CD4-positive, alpha-beta T cell treated with Interleukin-4 for 4 hours (primary cell): ENCODE measurements at places on chromosomes 6 and 20.

GRCh38 chr6:136607932-136608772 lies 57.9 kb upstream of the MAP7 start:
- DNase-seq, result peak; percentile 80

GRCh38 chr6:11653028-11653583 lies 115.6 kb downstream of the TMEM170B start:
- peak; percentile 39 for DNase-seq

DNA sequence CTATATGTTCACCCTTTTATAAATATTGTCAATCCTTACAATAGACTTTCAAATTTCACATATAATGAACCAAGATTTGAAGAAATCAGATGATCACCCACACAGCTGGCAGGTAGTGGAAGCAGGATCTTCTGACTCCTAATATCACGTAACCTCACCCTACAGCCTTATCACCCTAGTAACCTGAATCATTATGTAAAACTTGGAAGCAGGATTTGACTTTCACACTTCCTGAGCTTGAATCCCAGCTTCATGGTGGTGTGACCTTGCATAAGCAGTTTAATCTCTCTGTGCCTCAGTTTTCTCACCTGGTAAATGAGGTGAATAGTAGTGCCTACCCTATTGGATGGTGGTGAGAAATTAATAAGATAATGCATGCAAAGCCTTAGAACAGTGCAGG lies 16.4 kb downstream of the SPTLC3 start:
- no peak for DNase-seq

- peak; percentile 15 for DNase-seq
These were observed 631 bp downstream of the PLCB1 start for GRCh38 chr20:8132484-8133309.

GRCh38 chr20:4703281-4703676 lies 18.4 kb upstream of the PRND start:
- DNase-seq, result no peak
